ENCODE measurements at places on chromosomes 4 and X. TPM values are rescaled to one million over a fixed set of nuclear protein-coding genes. Genes with fewer than 3 reads are reported as not detected.
A peak's percentile ranks its signal among the peaks of the same experiment; 100 is the strongest.

Gene MAML3
- polyA plus RNA-seq = 11.0 TPM

Gene PABPC5
- 7.1 TPM for polyA plus RNA-seq

Gene AFP
- 8.4 TPM for polyA plus RNA-seq

Gene GPRASP3
- 32.9 TPM for polyA plus RNA-seq

Gene MAGEB2
- not detected for polyA plus RNA-seq

Gene TEX13C
- polyA plus RNA-seq = 0.05 TPM

Gene SHISA3
- polyA plus RNA-seq = 5.0 TPM

DNA sequence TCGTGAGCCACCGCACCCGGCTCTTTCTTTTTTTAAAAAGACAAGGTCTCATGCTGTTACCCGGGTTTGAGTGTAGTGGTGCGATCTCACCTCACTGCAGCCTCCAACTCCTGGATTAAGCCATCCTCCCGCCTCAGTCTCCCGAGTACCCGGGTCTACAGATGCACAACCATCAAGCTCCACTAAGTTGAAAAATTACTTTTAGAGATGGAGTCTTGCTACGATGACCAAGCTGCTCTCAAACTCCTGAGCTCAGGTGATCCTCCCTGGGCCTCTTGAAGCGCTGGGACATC, 2.0 kb downstream of the SLC25A6 start:
- no peak for DNase-seq

GRCh38 chr4:101888472-101888871, 97.9 kb downstream of the BANK1 start:
- DNase-seq = no peak

GRCh38 chrX:110000847-110001713, 1.8 kb upstream of the TMEM164 start:
- no peak for DNase-seq

DNA sequence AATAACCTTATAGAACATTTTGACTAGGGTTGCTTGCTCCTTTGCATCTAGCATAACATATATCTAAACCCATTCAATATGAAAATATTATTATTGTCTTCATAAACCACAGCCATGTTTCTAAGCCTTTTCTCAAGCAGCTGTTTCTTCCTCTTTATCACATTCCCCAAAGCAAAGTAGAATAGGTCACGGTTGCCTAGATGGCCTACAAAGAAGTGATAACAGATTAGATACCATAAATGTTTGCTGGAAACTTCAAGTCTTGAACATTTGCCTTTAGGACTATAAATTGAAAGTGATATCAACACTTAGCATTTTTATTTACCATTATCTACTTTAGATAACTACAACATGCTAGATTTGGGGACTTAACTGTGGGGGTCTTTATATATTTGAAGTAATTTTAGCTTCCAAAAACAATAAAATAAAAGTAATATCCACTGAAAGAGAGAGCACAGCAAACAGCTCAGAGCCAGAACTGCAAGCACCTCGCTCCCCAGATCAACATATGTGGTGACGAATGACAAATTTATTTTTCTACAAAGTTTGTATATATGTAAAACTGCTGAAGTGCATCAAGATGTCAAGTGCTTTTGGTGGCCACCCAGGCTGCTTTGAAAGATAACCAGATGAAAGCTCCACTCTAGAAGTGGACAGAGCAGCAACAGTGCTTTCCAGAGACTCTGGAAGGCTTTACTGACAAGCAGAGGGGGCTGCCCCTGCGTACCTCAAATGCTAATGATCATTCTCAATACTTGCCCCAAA, 8.0 kb downstream of the HHIP start:
- DNase-seq = no peak

- DNase-seq = peak; percentile 14
Measured at GRCh38 chr4:125187226-125188176, 127.3 kb upstream of the FAT4 start.

GRCh38 chr4:71498002-71498401, 159.2 kb downstream of the SLC4A4 start:
- no peak for DNase-seq

GRCh38 chr4:146638786-146639505, at the start of gene POU4F2:
Gene POU4F2 (plus strand): TSS chr4:146638893. CDS start chr4:146639141, 248 bp downstream.
- peak; percentile 76 for DNase-seq

- DNase-seq = no peak
Measured at GRCh38 chr4:2837904-2838496, 5.6 kb upstream of the ADD1 start.

GRCh38 chr4:4182835-4183568, 43.7 kb downstream of the OTOP1 start:
- DNase-seq = no peak

GRCh38 chrX:149198980-149199732, 305.9 kb downstream of the IDS start:
- no peak for DNase-seq

DNA sequence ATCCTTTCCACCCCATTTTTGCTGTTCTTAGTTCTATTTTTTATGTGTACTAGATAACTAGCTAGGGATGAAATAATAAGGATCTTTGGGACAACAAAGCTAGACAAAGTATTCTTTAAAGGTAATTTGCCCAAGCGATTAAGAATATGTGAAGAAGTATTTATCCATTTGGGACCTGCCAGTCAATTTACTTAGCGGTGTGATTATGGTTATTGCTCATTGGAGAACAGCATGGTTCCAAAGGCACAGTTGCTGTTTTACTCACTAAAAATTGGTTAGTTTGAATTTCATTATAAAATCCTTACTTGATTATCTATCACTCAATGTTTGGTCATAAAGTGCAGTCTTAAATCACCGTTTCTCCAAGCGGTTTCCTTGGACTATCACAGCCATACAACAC, 124.1 kb downstream of the SNCA start:
- DNase-seq = no peak

DNA sequence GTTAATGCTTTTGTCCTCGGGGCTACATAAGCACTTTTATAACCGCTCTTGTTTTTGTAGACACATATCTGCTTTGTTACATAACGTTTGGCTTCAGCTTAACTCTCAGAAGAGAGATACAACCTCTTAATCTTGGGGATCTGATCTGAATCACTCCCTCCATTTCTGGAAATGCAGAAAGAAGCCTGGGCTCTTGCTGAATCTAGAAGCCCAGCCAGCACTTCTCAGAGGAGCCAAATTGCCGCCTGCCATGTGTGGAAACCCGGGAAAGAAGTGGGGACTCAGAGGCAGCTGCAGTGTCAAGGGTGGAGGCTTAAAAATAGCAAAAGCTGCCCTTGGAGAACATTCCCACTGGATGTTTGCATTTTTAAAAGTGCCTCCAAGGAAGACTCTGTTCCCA, 69.3 kb upstream of the LDB2 start:
- DNase-seq = no peak

DNA sequence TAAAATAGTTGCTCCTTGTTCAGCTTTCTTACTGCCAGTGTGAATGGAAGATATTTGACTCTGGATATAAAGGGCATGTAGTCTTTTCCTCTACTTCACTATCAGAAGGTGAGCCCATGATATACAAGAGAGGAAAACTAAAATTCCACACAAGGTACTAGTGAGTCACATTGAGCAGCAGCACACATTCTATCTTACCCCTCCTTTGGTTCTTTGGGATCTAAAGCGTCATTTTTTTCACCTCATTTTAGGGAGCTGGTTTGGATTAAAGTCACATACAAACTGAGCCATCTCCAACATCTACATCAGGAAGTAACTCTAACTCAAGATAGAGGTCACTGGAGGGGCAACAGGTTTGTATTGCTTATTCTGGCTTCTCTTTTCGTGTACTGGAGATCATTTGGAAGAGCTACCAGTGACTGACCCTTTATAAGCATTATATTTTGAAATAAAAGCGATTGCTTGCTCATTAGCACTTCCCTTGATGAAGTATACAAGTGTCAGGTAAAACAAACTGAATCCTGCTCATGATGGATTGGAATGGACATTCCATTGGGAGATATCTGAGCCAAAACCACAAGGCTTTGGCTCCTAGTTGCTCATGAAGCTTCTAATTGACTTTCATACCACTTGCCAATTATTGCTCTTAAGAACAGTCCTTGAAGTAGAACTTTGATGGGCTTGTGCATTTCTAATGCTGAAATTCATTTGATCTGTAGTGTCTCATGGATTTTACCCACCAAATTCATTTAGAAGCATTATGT, 124.1 kb downstream of the SPCS3 start:
- no peak for DNase-seq

DNA sequence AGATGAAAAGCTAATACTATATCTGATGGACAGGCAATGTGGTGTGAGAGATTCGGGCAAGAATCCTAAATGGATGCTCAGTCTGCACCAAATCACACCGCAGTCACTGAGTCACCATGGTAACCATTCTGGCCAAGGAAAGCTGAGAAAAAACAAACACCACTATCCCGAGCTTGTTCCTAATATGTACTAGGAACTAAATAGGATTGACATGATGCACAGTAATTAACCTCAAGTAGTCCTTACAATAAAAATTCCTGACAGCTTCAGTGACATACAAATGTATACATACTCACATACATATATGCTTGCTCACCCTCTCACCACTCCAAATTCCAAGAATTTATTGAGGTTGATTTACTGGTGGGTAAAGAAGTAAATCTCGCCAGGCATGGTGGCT, 1.1 kb upstream of the RAB40A start:
- peak; percentile 45 for DNase-seq

DNA sequence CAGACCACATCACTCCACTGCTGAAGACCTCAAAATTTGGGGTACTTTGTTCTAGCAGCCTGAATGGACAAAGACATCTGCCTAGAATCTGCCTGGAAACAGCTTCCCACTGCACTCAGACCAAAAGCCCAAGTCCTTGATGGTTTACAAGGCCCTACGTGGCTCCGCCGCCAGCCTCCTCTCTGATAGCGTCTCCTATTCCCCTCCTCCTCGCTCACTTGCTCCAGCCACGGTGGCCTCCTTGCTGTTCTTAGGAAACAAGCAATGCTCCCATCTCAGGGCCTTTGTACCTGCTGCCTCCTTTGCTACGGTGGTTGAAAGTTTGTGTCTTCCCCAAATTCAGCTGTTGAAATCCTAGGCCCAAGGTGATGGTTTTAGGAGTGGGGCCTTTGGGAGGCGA, 34.7 kb upstream of the SORCS2 start:
- no peak for DNase-seq

GRCh38 chr4:88017516-88018297, 10.3 kb downstream of the PKD2 start:
- no peak for DNase-seq

DNA sequence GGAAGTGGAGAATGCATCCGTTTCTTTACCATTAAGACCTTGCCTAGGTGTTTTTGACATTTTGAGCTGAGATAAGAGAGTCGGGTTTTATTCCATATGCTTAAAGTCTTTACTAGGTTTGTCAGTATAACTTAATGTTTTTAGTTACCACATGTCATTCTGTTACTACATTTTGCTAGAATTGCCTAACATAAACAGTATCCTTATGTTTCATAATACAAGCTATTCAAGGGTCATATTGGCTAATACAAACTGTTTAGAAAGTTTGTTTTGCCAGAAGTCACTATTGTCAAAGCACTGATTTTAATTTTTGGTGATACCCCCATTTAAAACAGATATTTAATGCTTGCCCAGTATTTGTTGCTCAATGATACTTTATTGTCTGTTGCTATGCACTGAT, 427.7 kb upstream of the MAGEB2 start:
- DNase-seq = no peak

DNA sequence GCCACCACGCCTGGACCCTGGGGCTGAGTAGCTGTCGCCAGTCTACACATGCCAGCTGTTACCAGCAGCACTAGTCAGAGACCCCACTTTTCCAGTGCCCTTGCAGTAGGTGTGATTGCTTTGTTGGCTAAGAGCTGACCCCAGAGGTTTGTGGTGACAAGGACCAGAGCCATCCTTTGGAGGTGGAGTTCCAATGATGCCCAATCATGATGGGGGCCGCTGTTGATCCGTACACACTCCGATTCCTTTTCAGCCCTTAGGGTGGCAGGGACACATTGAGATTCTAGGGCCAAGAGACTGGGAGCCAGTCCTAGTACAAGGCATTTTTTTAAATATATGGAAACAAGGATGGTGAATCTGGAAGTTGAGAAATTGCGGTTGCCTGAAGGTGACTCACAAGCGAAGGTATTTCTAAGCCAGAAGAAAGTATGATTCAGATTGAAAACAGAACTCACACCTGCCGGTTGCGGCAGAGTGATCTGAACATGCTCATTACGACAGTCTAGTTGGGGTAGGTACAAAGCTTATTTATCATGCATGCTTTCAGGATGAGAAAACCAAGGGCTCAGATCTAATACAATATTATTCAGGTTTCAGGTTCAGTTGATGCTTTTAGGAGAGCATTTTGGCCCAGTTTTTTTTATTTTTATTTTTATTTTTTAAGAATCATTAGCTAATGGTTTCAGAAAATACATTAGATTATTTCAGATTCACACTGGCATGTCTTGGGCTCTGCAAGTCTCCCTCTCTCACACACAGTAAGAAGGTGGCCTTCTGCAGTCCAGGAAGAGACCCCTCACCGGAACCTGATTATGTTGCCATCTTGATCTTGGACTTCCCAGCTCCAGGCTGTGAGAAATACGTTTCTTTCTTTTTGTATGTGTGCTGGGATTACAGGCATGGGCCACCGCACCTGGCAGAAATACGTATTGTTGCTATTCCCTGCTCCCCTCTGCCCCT, 43.4 kb downstream of the SHROOM2 start:
- no peak for DNase-seq

Data from spinal cord (tissue), 10 donors.